ENCODE measurements at places on chromosomes 2 and 18.

DNA sequence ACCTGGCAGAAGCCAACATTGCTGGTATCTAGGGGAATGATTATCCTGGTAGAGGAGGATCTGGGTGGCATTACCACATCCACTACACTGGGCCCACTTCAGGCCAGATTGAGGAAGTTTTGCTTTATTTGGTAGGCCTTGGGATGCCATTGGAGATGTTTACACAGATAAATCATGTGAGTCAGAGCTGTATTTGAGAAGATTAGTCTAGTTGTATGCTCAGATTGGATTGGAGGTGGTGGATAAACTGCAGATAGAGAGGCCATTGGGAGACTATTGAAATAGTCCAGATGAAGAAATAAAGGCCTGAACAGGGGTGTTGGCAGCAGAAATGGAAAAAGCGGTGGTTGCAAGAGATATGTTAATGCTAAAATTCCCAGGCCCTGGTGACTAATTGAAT, 81.5 kb downstream of the EFEMP1 start:
- DNase-seq = peak; percentile 10

DNA sequence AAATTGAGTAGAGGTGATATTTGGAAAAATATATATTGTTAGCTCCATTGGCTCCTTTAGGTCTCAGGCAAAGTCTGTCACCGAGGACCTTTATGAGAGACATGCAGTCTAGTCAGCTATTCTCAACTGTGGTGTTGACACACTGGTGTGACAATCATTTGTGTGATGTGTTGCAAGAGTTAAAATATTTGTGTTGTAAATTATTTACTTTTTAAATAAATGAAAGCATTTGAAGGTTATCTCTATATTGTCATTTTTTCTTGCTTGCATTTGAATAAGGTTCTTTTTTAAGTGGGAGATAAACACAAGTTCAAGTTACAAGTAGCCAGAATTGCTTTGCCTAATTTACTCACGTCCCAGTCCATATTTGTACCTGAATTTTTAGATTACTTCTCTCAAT, 4.3 kb downstream of the REL start:
- peak; percentile 61 for DNase-seq

DNA sequence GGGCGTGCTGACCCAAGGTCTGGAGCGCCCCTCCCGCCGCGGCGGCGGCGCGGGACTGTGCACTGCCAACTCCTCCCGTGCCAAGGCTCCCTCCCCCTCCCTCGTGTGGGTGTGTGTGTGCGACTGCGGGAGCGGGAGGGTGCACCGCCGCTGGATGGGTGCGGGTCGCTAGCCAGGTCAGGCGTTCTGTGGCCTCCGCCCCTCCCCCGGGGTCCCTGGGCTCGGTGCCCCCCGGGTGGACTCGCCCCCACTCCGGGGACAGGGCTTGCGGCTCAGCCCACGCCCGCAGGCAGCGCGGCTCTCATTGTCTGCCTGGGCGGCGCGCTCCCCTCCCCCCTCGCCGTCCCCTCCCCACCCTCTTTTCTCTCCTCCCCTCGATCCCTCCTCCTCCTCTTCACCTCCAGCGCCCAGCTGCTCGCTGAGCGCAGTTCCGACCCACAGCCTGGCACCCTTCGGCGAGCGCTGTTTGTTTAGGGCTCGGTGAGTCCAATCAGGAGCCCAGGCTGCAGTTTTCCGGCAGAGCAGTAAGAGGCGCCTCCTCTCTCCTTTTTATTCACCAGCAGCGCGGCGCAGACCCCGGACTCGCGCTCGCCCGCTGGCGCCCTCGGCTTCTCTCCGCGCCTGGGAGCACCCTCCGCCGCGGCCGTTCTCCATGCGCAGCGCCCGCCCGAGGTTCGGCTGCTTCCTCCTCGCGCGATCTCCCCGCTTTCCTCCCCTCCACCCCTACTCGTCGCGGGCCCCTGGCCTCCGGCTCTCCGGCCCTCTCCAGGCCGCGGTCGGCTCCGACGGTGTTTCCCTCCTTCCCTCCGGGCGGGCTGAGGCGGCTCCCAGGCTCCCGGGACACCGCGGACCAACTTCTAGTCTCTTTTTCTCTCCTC, at the start of gene GATA6:
Gene GATA6, plus strand, starts transcription at position 579 of the 878 bp plus-strand sequence. CDS start 1,556 bp downstream, outside the sequence.
- DNase-seq = peak; percentile 64

DNA sequence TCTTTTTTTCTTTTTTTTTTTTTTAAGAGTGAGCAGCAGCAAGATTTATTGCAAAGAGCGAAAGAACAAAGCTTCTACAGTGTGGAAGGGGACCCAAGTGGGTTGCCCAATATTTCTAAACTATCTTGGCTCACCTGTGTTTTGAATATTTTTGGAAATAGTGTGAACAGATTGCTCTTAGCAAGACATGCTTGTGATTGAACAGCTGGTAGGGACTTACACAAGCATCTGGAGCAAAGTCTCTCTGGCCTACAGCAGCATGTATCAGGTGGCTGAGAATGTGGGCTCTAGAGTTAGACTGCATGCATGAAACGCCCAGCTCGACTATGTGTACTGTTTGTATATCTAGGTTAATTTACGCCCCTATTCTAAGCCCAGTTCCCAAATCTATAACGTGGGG, 40.3 kb upstream of the FBXO11 start:
- no peak for DNase-seq

GRCh38 chr2:191038241-191038725, 24.3 kb upstream of the STAT1 start:
- DNase-seq = no peak

DNA sequence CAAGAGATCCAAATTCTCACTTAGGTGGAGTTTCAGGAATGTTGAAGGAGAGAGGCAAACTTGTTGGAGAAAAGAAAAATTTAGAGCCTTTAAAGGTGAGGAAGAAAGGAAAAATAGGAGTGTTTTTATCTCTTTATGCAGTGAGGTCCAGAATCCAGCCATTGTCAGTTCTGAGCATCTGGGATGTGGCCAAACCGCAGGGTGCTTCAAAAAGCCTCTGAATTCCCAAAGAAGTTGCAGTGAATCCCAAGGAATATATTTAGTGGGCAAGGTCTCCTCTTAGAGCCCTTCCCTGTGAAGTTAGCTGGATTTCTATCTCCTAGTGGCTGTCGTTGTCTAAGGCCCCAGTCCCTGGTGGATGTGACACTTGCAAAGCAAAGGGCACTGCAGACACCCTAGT, 51.2 kb downstream of the MTCL1 start:
- DNase-seq = no peak

- no peak for DNase-seq
Observed at GRCh38 chr2:144759746-144760145, 239.8 kb upstream of the ZEB2 start.

GRCh38 chr2:201320257-201320656, 36.9 kb downstream of the FLACC1 start:
- DNase-seq = no peak

GRCh38 chr2:221068123-221068522, 504.0 kb downstream of the EPHA4 start:
- DNase-seq = no peak

- DNase-seq = no peak
Observed at GRCh38 chr18:27793013-27793785, 383.7 kb downstream of the CDH2 start.

GRCh38 chr18:35088921-35089320, 47.7 kb downstream of the MAPRE2 start:
- no peak for DNase-seq

GRCh38 chr2:2530334-2530733, 199.3 kb upstream of the MYT1L start:
- DNase-seq = no peak

DNA sequence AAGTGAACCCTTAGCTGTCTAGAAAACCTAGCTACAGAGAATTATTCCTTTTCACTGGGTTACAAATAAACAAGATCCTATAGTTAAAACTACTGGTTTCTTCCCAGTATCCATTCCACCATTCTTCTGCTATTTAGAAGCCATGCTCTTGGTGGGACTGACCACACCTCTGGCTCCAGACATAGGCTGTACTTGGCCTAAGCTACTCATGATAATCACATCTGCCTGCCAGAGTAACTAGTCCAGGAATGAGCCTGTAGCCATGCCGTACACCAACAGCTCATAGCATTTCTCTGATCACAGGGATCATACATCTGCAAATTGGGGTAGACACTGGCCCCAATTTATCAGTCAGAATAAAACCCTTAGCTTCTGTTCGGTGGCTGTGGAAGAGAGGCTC, 33.7 kb downstream of the NABP1 start:
- no peak for DNase-seq

- no peak for DNase-seq
Observed at GRCh38 chr2:235950473-235950809, 217.7 kb downstream of the GBX2 start.

- no peak for DNase-seq
Observed at GRCh38 chr2:59303272-59303671, 1062.1 kb upstream of the FANCL start.

- DNase-seq = no peak
Observed at GRCh38 chr2:213740453-213740852, 456.2 kb downstream of the SPAG16 start.

GRCh38 chr2:98771721-98772524, 41.0 kb upstream of the MGAT4A start:
- DNase-seq = peak; percentile 57

- DNase-seq = no peak
Observed at GRCh38 chr18:58135183-58135641, 91.2 kb downstream of the NEDD4L start.

- no peak for DNase-seq
Observed at GRCh38 chr2:30273574-30273929, 42.2 kb downstream of the LBH start.

DNA sequence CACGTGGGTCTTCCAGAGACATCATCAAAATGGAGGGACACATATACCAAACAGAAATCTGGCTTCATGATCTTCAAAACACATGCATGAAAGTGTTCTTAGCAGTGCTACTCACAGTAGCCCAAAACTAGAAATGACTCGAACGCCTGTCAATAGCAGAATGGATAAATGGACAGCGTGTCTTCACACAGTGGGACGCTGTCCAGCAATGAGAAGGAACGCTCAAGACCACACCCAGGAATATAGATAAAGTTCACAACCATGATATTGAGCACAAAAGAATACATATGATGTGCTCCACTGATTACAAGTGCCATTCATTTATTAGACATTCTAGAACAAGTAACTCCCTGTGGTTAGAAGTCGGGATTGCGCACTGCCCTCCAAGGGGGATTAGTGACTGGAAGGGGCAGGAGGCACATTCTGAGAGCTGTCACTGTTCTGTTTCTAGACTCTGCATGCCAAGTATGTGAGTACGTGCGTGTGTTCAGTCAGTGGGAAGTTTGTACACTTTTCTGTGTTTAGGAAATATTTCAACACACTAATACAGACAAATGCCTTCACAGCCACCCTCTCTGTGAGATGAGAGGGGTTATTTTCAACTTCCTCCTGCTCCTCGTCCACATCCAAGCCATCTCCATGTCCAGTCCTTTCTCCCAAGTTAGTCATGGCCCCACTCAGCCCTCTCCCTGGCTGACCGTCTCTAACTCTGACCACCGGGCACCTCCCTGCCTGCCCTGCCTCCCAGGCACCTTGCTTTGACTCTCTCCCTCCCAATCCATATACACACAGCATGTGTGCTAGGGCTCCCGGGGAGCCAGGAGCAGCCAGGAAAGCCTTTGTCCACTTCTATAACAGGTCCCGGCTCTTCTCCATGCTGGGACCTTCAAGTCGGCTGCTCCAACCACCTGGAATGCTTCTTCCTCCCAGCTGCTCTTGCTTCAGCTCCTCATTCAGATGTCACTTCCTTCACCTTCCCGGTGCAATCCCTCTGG, 26.9 kb upstream of the TNS1 start:
- peak; percentile 21 for DNase-seq

DNA sequence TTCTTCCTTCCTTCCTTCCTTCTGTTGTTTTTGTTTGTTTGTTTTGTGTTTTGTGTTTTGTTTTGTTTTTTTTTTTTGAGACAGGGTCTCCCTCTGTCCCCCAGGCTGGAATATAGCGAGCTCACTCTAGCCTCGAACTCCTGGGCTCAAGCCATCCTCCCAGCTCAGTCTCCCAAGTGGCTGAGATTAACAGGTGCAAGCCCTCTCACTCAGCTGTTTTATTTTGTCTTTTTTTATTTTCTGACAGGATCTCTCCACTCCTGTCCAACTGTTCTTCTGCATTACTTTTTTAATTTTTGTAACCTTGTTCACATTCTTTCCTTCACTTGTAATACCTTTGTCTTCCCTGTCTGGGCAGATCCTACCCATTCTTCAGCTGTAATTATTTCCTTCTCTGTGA, 23.6 kb downstream of the MAP3K20 start:
- no peak for DNase-seq

GRCh38 chr2:134119117-134119712, 134.7 kb upstream of the MGAT5 start:
- no peak for DNase-seq

GRCh38 chr18:59547581-59548182, 149.5 kb downstream of the CCBE1 start:
- DNase-seq = peak; percentile 2

- DNase-seq = no peak
Observed at GRCh38 chr2:10493075-10493633, 45.0 kb upstream of the ODC1 start.

DNA sequence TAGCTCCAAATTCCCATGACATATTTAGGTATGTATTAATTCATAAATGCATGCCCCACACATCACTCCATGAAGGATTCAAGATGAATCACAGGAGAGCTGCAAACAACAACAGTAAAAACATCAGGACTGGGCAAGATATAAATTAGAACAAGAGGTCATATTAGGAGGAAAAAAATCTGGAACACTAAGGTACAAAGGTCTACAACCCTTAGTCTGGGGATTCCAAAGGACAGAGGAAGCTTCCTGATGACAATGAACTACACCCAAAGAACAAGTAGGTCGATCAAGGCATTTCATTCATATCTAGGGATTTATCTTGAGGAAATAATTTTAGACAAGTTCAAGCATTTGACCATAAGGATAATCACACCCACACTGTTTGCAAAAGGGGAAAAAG, 14.5 kb downstream of the VPS4B start:
- peak; percentile 23 for DNase-seq

DNA sequence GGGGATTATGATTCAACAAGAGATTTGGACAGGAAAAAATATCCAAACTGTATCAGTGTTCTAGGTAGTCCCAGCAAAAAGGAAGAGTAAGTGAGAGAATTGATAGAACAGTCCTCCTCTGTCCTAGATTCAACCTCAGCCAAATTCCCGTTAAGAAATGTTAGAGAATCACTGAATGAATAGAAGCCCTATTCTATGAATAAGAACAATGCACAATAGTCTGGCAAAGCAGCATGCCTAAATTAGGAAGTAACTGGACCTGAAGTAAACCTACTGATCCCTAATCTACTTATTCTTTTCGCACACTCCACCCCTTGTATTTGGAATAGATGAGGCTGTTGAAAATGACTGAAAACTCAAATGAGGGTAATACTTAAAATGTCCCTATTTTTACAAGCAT, 1665.5 kb downstream of the LRP1B start:
- no peak for DNase-seq

Data from suppressor macrophage (primary cell).